IPS DF 6.9 (cell line): ENCODE measurements at places on chromosomes 7 and 10.

DNA sequence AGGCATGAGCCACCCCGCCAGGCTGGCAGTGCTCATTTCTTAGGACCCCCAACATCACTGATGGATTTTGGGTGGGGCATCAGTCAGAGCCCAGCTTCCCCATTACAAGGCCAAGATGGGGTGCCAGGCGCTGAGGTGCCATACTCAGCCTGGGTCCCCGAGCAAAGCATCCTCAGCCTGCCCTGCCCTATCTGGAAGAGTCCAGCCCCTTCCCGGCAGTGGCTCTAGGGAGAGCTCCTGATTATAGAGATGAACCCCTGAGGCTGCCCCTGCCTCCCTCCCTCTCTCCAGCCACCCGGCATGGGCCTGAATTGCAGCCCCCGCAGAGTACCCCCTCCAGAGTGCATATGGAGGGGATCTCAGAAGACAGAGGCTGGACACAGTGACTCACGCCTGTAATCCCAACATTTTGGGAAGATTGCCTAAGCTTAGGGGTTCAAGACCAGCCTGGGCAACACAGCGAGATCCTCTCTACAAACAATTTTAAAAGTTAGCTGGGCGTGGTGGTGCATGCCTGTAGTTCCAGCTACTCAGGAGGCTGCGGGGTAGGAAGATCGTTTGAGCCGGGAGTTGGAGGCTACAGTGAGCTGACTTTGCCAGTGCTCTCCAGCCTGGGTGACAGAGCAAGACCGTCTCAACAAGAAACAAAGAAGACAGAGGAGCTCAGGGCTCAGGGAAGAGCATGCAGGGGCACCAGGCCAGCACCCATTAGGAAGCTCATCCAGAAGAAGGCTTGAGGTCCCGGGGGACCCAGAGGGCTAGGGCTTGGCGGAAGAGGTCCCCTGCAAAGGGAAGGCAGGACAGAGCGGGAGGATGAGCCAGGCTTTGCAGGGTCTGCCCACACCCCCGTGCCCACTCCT, 13.3 kb downstream of the LAT2 start:
- DNase-seq, result no peak

GRCh38 chr10:110083884-110084283, 76.1 kb downstream of the ADD3 start:
- no peak for DNase-seq

DNA sequence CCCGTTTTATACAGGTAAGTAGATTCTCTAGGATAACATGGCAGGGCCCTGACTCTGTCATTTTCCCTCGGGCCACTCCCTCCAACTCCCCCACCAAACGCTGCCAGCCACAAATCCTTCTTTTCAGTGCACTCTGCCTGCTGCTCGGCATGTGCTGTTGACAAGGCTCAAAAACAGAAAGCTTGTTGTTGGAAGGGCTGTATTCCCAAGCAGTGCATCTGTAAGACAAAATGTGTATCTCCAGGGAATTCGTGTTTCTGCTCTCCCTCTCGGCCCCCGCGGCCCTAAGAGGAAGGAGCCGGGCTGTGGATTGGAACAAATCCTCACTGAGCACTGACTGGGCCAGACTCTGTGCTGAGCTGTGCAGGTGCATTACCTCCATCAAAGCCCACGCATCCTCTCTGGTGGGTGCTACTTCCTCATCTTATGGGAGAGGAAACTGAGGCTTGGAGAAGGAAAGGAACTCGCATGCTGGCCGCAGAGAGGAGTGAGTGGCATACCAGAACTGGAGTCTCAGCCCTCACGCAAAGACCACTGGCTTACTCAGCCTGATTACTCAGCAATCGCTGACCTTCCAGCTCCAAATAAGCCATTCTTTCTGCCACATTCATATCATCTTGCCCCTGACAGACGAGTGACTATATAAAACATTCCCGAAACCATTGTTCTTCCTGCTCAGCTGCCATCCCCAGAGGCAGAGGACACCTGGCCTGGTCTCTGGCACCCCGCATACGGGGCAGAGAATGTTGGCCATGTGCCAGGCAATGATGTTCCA, 33.5 kb upstream of the ENO4 start:
- no peak for DNase-seq

DNA sequence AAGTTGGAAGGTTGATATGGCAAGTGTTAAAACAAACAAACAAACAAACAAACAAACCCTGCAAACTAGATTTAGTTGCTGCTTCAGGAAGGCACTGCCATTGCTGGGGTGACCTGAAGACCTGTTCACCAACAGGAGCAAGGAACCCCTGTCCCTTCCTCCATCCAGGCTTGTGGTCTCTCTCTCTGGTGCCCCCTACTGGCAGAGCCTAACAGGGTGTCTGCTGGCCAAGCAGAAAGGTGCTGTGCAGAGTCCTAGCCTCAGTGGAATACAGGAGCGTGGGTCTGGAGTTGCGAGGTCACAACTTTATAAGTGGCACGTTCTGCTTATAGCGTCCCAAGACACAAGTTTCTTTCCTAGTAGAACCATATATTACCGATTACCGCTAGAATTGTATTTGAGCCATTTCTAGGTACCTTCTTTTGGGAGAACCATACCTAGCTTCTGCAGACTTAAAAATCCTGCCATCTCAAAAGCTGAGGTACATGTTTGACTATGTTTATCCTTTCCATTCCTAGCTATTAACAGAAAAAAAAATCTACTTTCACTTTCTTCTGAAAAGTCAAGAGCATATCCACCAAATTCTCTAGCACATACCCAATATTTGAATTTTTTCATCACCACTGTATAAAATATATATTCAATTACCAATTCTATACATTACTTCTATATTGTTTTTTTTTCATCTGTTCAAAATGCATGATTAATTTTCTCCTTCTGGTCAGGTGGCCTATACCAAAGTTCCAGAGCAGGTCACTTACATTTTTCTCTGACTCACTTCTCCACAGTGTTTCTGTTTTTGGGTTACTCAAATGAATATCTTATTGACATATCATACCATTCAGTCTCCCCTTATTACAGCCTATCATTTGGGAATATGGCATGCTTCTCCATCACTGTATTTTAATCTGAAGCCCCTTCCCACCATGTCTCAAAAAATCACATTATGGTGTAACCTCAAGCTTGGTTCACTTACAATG, 29.1 kb upstream of the CALD1 start:
- peak; percentile 63 for DNase-seq

- DNase-seq, result no peak
Measured at GRCh38 chr7:113198226-113198625, 79.9 kb upstream of the SMIM30 start.
